Stimulated activated CD8-positive, alpha-beta memory T cell treated with anti-CD3 and anti-CD28 coated beads, Interleukin-4, amount 100 ng/mL, for 1 hour (primary cell): ENCODE measurements at places on chromosomes 12 and 14.

- no peak for DNase-seq
Measured at GRCh38 chr14:60101786-60102185, 10.1 kb downstream of the PCNX4 start.

GRCh38 chr12:123232472-123232806 is 502 bp downstream of the MPHOSPH9 start:
- no peak for DNase-seq

- no peak for DNase-seq
Measured at GRCh38 chr14:96198430-96199130, 6.1 kb upstream of the BDKRB2 start.

GRCh38 chr12:23803540-23803939 is 145.9 kb downstream of the SOX5 start:
- DNase-seq, result no peak

DNA sequence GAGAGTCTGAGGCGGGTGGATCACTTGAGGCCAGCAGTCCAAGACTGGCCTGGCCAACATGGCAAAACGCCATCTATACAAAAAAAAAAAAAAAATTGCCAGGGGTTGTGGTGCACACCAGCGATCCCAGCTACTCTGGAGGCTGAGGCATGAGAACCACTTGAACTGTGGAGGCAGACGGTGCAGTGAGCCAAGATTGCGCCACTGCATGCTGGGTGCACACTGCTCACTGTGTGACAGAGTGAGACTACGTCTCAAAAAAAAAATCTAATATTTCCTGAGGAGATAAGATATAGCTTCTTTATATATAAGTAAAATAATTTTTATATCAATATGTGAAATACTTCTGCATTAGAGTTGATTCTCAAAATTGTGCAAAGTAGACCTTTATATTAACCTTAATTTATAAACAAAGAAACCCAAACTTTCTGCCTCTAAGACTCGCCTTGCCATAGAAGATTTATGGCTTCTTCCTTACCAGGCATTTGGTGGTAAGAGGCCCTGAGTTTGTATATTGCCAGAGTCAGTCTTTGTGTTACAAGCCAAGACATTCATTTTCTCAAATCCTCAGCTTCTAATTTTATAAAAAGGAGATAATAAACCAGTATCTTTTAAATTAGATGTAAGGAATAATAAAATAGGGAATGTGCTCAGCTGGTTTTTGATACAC is 1226.7 kb downstream of the FLRT2 start:
- DNase-seq, result no peak

DNA sequence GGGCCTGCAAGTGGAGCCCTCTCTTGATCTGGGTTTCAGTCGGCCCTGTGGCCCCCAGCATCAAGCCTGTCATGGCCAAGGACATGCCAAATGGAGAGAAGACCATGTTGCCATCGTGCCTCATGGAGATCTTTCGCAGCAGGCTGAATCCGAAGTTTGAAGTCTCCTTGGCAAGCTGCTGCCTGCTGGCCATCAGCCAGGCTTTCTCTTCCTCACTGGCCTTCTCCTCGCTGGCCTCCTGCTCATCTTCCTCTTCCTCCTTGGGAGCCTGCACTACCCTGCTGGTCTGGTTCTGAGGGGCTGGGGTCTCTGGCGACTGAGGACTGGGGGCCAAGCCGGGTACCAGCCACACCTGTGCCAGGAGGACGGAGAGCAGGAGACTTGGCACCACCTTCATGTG is 2.9 kb downstream of the SERPINA10 start:
- DNase-seq, result no peak

GRCh38 chr12:115451151-115451779 is 767.3 kb upstream of the TBX3 start:
- DNase-seq, result no peak

GRCh38 chr12:45575417-45575816 is 154.1 kb upstream of the ARID2 start:
- no peak for DNase-seq

DNA sequence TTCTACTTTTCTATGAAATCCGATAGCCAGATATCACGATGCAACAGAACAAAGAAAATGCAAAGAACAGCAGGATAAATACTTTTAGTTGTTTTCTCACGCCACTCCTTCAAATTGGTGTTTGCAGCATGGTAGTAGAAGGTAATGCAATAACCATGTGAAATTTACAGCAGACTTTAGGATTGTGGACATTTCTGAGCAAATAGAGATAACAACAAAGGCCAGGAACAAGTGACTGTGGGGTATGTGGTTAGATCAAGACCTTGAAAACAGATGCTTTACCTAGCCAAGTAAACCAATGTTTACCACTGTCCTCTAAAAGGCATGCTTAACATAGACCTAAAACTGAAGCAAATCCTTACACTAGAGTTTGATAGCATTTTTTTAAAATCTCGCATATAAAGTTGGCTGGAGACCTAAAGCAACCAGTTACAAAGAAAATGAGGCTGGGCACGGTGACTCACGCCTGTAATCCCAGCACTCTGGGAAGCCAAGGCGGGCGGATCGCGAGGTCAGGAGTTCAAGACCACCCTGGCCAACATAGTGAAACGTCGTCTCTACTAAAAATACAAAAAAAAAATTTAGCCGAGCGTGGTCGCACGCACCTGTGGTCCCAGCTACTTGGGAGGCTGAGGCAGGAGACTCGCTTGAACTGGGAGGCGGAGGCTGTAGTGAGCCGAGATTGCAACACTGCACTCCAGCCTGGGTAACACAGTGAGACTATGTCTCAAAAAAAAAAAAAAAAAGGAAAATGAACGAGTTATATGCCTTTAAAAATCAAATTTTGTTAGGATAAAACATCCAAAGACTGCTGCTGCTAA is 123.2 kb upstream of the FOXN3 start:
- DNase-seq, result no peak

DNA sequence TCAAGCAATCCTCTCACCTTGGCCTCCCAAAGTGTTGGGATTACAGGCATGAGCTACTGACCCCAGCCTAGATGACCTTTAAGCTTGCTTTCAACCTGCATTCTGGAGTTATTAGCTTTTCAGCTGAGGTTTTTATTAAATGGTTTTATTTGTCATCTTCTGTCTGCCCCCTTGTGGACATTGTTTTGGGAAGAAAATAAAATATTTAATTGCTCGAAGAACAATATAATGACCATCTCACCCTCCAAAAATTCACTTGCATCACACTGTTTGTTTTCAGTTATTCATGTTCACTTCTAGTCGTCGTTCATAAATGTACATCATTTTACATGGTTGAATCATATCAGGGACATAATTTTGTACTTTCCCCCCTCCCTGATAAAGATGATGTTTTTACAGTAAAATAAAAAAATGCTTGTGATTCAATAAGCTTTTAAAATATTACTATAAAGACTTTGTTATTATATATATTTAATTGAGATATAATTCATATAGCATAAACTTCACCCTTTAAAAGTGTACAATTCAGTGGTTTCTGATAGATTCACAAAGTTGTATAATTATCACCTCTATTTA is 10.1 kb upstream of the SPATS2 start:
- no peak for DNase-seq

- no peak for DNase-seq
Measured at GRCh38 chr14:49364752-49365117, 221.4 kb downstream of the RPS29 start.

DNA sequence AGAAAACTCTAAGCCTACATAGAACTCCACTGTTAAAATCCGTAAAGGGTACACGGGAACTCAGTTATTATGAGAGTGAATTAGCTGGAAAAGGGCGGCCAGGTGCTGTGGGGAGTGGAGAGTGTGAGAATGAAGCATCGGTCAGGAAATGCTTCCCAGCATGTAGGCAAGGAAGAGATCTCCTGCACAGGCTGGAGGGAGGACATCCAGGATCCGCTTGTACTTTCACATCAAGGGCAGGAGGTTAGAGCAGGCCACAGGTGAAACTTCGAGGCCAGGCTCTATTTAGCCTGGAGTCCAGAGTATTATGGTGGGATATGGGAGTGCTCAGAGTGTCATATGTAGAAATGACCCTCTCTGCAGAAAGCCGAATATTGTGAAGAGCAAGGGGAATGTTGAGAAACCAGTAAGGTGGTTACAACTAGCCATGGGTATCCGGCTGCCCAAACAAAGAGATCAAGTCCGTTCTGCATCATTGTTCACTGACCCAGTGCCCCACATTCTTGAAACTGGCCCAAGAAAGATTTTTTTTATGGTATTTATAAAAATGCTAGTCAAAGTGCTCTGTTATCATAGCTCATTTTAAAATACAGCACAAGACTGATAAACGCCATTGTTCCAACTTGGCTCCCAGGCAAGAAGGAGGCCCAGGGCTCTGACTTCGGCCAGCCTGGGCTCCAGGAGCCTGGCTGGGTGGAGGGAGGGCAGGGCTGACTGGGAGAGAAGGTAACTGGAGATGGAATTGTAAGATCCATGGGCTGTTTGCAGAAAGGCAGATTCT is 79.4 kb upstream of the HIF1A start:
- DNase-seq, result no peak

DNA sequence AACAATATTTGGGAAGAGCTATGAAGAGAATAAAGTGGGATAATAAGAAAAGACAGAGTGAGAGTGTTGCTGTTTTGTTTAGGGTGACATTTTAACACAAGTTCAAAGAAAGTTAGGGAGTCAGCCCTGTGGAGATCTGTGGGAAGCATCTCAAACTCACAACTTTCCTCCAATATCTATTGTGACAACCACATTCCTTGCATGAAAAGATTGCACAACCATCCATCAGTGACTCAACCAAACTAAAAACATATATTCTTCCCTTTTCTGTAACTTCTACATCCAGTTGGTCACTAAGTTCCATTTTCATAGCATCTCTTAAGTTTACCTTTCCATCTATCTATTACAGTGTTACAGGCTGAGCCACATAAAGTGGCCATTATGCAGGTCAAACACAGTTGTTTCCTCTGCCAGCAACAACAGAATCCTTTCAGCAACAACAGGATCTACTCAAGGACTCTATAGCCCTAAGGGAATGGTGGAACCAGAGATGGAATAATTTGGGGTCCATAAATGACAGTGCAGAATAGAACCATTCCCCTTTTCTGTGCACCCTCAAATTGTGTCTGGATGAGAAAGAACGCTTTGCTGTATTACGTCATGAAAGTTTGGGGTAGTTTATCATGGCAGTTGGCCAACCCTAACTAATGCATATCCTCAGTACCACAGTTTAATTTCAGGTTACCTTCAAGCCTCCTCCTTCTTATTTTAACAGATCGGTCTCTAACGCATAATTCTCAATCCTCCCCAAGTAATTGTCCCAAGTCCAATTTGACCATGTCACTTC is 118.8 kb downstream of the ST8SIA1 start:
- DNase-seq, result no peak

DNA sequence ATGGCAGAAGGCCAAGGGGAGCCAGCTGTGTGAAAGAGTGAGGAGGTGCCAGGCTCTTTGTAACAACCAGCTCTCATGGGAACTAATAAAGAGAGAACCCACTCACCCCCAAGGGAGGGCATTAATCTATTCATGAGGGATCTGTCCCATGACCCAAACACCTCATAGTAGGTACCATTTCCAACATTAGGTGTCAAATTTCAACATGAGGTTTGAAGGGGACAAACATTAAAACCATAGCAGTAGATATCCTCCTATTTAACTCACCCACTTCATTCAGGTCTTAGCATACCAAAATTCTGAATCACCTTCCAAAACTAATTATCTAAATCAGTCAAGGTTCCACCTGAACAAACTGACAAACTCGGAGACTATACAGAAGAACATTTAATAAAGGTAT is 75.3 kb downstream of the PPFIA2 start:
- no peak for DNase-seq

DNA sequence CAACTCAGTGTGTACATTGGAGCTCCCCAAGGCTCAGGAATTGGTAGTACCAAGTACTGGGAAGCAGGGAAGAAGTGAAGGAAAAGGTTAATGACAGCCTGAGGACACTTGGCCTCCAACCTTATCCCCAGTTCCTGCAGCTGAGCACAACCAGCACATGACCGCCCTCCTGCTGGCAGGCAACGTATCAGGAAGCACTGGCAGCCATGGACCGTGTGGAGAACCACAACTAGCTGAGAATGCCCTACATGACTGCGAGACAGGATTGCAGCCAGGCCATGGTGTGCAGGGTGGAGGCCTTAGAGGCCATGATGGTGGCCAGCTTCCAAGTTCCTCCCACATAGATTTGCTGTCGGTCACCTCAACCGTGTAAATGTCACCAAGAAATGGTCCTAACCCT is 26.8 kb downstream of the PYGL start:
- no peak for DNase-seq

DNA sequence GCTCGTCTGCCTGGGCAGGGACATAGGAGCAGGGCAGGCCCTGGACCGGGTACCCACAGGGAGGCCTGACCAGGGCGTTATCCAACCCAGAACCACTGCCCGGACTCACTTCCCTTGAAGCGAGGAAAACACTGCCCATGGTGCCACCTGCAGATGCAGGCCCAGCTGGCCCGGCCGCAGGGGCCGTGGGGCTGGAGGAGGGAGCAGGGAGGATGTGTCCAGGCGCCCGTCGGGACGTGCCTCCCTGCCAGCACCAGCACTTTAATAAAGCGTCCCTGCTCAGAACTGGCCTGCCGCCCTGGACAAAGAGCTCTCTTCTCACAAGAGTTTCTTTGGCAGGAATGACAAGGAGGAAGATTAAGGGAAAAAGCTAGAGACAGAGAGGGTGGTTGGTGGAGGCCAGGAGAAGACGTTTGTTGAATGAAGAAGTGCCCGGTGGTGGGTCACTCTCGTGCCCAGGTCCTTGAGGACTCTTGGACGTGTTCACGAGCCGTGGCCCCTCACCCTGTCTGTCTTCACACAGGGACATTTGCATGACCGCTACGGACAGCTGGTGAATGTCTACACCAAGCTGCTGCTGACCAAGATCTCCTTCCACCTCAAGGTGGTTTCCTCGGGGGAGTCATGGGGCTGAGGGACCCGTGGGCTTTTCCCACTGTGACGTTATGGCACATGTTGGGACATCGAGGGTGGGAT is 14.2 kb downstream of the HIP1R start:
- no peak for DNase-seq

DNA sequence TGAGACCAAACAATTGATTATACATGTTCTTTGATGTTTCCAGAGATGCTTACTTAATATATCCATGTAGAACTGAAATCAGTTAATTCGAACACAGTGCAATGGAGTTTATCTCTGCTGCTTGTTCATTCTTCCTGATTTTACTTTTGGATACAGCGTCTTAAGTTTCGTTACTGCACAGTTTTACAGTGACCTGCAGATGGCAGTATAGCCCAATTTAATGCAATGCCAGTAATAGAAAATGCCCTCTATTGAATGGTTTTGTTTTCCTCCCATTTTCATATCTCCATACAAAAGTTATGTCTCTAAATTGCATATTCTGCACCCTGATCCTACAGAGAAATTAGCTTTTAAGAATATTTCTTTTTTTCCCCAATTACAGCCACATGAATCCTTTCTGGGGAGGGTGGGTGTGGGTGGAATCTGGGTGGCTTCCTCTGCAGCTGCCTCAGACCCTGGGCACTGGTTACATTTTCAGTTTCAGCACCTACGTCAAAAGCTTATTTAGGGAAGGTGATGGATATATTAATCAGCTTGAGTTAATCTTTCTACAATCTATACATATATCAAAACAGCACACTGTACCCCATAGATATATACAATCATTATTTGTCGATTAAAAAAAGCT is 101.1 kb upstream of the DCD start:
- no peak for DNase-seq

- no peak for DNase-seq
Measured at GRCh38 chr14:92716131-92716530, 32.3 kb downstream of the LGMN start.
